Endothelial cell of umbilical vein (primary cell): ENCODE measurements at places on chromosomes 5 and 9. TPM values are rescaled to one million over a fixed set of nuclear protein-coding genes. Genes with fewer than 3 reads are reported as not detected.

CA9 gene
- polyA plus RNA-seq, result 0.18 and 0.21 TPM in 2 replicates

SVEP1 gene
- 0.04 and 0.05 TPM in 2 replicates for polyA plus RNA-seq

CD274 gene
- 25.4 and 27.9 TPM in 2 replicates for polyA plus RNA-seq

ZDHHC11 gene
- 0.35 and 1.3 TPM in 2 replicates for polyA plus RNA-seq

PTGR1 gene
- 46.0 and 70.3 TPM in 2 replicates for polyA plus RNA-seq

C5orf58 gene
- not detected in 2 replicates for polyA plus RNA-seq

WNT8A gene
- polyA plus RNA-seq, result not detected in 2 replicates

STK32A gene
- polyA plus RNA-seq, result not detected in 2 replicates

SEC24A gene
- polyA plus RNA-seq, result 19.8 and 20.4 TPM in 2 replicates

GRCh38 chr5:172973931-172974330 lies 9.6 kb upstream of the ATP6V0E1 start:
- H3K4me1 ChIP-seq, result no peaks in the 10 kb centered on the region
- no peak overlapping the region for H3K27ac ChIP-seq
- H3K4me3 ChIP-seq, result no peak overlapping the region

DNA sequence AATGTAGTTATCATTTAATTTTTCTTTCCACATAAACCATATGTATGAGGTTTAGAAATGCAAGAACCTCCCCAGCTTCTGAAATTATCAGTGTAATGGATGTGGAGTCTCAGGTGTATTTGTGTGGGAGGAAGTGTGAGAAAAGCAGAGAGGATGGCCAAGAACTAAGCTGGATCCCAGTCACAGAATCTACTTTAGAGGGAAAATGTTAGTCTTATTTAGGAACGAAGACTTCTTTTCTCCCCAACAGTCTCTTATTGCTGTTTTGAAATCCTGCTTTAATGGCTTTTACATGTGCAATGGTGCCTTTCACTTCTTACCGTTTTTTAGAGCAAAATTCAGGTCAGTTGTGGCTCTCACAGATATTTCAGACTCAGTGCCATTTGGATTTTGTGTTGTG lies 3.0 kb downstream of the EQTN start:
- no peaks in the 10 kb centered on the region for H3K4me1 ChIP-seq
- no peak overlapping the region for H3K4me3 ChIP-seq
- peaks cover 6% of the 10 kb centered on the region for H3K27me3 ChIP-seq
- no peaks in the 10 kb centered on the region for H3K36me3 ChIP-seq

DNA sequence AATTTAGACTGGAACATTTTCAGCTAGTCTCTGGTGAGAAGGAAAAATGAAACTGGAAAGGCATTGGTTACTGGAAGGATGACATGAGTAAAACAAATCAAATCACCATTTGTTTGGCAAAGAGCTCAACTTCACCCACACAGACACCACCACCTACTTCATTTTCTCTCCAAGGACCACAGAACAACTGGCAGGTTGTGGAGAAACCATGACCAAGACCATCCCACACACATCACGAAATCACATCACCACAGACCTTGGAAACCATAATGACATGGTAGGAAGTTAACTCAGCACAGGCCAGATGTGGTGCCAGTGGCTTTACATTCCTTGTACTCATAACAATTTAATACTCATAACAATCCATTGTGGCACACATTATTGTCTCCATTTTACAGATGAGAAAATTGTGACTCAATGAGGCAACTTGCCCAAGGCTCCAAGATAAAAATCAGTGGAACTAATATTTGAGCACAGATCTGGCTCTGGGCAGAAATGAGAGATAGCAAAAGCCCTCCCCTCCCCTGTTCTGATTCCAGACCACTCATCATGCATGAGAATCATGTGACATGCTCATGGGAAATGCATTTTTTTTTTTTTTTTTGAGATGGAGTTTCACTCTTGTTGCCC lies 7.5 kb downstream of the OR1K1 start:
- H3K4me1 ChIP-seq, result peaks cover 2% of the 10 kb centered on the region
- H3K36me3 ChIP-seq, result no peaks in the 10 kb centered on the region
- H3K4me3 ChIP-seq, result no peak overlapping the region
- no peak for DNase-seq
- no peak overlapping the region for H3K27ac ChIP-seq

DNA sequence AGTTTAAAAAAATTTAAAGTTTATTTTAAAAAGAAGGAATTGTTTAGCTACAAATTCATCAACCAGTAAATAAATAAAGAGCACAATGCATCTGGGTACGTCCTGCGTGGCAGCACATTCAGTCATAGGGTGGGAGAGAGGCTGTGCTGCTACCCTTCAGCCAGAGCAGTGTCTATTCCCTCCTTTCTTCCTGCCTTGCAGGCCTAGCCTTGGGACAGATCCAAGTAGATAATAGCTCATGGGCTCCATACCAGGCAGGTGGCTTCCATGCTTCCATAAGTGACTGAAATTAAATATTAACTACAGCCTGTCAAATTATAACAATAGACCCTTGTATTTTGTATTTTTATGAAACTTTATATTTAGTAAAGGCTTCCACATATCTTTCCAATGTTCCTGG lies 408.3 kb upstream of the RGMB start:
- no peak overlapping the region for H3K27ac ChIP-seq
- no peak overlapping the region for H3K4me3 ChIP-seq
- DNase-seq, result no peak
- no peaks in the 10 kb centered on the region for H3K27me3 ChIP-seq

DNA sequence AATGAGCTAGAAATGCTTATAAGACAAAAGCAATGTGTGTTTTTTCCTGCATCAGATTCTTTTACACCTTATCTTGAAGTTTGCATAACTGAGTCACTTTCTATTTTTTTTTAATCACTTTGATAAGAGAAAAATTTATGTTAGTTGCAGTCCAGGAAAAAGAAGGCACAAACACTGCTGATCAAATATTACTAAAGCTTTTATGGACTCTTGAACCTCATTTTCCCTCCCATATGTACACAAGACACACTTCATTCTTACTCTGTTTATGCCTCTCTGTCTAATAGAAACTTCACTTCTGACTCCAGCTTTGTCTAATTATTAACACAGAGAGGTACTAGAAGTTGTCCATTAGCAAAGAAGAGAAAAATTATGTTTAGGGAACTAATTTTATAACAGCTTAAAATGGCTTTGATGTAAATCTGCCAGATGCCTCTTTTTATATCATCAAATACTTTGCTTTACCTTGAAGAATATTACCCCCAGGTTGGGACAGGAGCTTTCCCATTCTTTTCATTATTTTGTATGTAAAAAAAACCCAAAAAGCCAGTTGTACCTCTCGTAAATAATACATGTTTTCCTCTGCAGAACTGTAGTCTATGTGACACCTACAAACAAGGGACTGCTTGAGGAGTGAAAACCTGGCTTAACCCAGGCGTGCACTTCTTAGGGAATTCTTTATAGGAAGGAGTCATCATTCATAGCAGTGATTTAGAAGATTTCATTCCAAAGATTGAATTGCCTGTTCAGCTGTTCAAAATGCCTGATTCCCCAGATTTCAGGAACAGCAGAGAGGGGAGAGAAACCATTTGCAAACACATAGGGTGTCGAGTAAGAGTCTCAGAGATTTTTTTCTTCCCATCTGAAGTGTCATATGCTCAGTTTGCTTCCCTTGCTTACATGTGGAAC lies 72.6 kb downstream of the DAPK1 start:
- H3K4me3 ChIP-seq, result no peak overlapping the region
- H3K27ac ChIP-seq, result peak overlapping the region; percentile 19
- H3K36me3 ChIP-seq, result no peaks in the 10 kb centered on the region
- H3K4me1 ChIP-seq, result peaks cover 30% of the 10 kb centered on the region
- DNase-seq, result no peak

DNA sequence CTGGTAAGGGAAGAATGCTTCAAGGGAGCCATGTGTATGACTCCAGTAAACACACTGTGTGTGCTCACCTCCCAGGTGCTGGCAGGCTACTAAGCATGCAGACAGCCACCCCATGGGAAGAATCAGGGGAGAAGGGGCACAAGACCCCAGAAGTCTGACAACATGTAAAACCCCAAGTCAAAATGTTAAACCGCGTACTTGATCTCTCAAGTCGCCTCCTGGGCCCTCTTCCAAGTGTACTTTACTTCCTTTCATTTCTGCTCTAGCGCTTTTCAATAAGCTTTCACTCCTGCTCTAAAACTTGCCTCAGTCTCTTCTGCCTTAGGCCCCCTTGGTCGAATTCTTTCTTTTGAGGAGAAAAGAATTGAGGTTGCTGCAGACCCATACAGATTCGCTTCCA lies 31.3 kb downstream of the DAPK1 start:
- H3K36me3 ChIP-seq, result no peaks in the 10 kb centered on the region
- no peak overlapping the region for H3K4me3 ChIP-seq
- peaks cover 3% of the 10 kb centered on the region for H3K4me1 ChIP-seq

GRCh38 chr5:7317751-7318150 lies 78.2 kb upstream of the ADCY2 start:
- H3K4me3 ChIP-seq, result no peak overlapping the region
- no peaks in the 10 kb centered on the region for H3K27me3 ChIP-seq
- H3K36me3 ChIP-seq, result no peaks in the 10 kb centered on the region
- DNase-seq, result no peak

DNA sequence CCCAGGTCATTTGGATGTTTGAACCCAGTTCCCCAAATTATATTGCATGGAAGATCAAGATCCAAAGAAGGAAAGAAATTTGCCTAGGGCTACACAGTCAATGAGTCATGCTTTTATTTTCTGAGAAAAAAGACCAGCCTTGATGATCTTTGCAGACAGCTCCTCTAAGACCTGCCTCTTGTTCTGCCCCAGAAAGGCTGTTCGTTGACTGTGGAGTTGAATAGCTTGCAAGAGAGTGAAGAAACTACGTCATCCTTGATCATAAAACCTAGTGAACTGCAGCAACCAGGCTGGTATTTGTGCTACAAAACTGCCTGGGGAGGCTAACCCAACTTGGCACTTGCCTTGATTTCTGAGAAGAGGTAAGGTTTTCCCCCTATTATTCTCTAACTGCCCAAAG lies 263.9 kb downstream of the PAPPA start:
- H3K27me3 ChIP-seq, result no peaks in the 10 kb centered on the region
- H3K36me3 ChIP-seq, result no peaks in the 10 kb centered on the region
- no peak overlapping the region for H3K27ac ChIP-seq
- no peak overlapping the region for H3K4me3 ChIP-seq
- no peak for DNase-seq

DNA sequence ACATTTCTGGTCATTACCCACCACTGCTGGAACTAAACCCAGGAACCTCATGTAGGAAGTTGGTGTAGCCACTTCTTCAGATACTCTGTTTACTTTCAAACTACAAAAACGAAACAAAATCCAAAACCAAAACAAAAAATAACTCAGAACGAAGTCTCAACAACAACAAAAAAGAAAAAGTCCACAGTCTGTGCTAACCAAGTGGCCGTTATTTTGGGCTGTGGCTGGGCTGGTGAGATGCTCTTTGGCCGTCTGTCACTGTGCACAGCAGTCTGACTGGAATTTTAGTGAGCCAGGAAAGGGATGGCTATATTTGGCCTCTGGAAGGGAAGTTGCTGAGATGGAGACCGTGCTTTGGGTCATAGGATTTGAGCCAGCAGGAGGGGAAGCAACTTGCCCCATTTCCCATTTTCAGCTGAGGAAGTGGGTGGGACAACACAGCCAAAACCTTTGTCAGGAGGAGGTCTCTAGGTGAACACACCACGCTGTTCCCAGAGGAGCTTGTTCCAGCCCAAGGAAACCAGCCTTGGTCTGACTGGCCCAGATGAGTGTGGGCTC lies 334.1 kb downstream of the ZSWIM6 start:
- DNase-seq, result no peak
- H3K4me1 ChIP-seq, result no peaks in the 10 kb centered on the region
- no peaks in the 10 kb centered on the region for H3K36me3 ChIP-seq
- no peak overlapping the region for H3K27ac ChIP-seq
- no peak overlapping the region for H3K4me3 ChIP-seq

DNA sequence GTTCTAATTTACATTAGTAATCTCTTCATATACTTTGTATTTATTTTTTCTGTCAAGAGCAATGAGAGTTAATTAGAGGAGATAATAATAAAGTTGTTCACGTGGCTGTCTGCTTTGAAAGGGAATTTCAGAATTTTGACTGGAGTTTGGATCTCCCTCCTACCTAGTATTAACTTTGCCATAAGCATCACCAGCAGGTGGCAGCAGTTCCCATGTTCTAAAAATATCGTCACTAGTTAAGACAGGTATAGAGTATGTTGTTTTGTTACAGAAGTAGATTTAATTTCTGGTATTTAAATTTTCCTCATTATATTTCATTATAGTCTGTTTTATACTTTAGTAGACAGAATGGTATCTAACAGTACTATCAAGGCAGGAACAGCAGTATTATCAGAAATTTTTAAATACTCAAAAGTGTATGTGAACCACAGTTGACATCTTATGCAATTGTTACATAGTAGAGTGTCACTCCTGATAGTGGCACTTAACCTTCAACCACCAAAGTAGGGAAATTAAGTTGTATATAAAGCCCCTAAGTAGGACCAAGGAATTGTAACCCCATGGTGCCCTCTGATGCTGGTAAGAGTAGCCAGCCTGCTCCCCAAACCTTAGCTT lies 20.4 kb downstream of the GNPDA1 start:
- no peak overlapping the region for H3K27ac ChIP-seq
- no peak overlapping the region for H3K4me3 ChIP-seq
- H3K27me3 ChIP-seq, result no peaks in the 10 kb centered on the region
- peaks cover 4% of the 10 kb centered on the region for H3K36me3 ChIP-seq
- H3K4me1 ChIP-seq, result no peaks in the 10 kb centered on the region

DNA sequence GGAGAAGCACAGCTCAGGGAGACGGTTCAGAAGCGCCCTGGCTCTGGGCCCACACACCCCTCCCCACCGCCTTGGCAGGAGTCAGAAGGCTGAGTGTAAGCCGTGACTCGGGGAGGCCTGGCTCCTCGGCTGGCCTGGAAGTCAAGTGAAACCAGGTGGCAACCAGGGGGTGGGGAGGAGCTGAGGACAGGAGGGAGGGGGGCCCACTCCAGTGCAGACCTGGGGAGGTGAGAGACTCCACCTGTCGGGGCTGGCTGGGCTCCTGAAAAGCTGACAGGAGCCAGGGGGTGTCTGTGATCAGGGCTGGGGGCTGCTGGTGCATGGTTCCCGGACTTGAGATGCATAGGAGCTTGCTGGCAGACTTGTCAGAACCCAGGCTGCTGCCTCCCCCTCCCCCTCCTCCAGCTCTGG lies 150.2 kb upstream of the PHYKPL start:
- no peak overlapping the region for H3K27ac ChIP-seq
- no peak for DNase-seq
- no peaks in the 10 kb centered on the region for H3K4me1 ChIP-seq
- no peaks in the 10 kb centered on the region for H3K27me3 ChIP-seq
- H3K4me3 ChIP-seq, result no peak overlapping the region

DNA sequence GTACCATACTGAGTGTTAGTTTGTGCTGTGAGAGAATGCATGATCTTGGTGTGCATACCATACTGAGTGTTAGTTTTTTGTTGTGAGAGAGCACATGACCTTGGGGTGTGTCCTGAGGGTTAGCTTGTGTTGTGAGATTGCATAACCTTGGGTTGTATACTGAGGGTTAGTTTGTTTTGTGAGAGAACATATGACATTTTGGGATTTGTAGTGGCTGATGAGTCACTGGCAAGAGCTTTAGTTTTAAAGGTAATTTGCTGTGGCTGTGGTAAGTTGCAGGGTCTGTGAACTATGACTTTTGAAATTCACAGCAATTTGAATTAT lies 1068.3 kb upstream of the EDIL3 start:
- no peaks in the 10 kb centered on the region for H3K4me1 ChIP-seq
- no peak for DNase-seq
- no peaks in the 10 kb centered on the region for H3K27me3 ChIP-seq
